ENCODE measurements at places on chromosomes 12 and 14. TPM values are rescaled to one million over a fixed set of nuclear protein-coding genes. Genes with fewer than 3 reads are reported as not detected.

GRCh38 chr14:28983279-28983678 lies 216.7 kb downstream of the FOXG1 start:
- DNase-seq: no peak

DNA sequence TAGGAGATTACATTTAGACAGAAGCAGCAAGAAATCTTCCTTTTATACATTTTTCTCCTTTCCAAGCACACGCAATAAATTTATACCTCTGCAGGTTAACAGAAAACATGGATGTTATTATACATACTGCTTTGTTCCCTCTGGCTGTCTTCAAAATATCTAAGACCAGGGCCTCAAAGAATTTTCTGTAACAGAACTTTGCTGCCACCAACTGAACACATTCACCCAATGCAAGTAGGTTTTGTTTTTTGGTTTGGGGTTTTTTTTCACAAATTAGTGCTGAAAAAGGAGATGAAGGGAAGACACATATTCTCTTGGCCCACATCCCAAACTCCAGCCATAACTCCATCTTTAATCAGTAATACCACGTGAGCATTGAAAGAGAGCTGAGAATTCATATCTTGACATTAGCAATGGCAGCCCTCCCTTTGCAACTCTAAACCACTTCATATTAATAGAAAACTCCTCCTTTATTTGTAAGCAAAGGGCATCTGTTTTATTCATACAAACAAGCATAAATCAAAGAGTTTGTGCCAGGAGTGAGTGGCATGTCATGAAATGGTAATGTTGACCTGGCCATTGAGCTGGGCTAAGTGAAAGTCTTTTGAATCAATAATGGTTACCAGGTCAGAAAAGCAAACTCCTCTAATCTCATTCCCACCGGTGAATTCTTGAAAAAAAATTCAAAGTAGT lies 150.8 kb upstream of the FSCB start:
- peak; percentile 44 for DNase-seq

GRCh38 chr14:99812892-99813291 lies 19.7 kb downstream of the EML1 start:
- DNase-seq: no peak

- no peak for DNase-seq
Observed at GRCh38 chr14:68226523-68226922, 406.9 kb downstream of the RAD51B start.

DNA sequence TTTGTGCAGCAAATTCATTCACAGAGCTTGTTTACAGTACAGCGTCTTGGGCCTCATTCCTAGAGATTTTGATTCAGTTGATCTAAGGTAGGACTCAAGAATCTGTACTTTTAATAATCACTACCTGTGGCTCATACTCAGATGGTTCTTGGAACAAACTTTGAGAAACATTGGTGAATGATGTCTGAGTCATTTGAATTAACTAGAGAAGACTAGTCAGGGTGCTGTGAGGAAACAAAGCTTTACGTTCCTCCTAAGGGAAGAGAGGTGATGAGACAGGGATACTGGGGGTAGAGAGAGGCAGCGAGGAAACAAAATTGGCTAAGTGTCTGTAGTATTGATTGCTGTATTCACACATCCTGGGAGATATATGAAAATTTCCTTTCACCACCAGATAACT lies 109.4 kb downstream of the SLC15A5 start:
- no peak for DNase-seq

DNA sequence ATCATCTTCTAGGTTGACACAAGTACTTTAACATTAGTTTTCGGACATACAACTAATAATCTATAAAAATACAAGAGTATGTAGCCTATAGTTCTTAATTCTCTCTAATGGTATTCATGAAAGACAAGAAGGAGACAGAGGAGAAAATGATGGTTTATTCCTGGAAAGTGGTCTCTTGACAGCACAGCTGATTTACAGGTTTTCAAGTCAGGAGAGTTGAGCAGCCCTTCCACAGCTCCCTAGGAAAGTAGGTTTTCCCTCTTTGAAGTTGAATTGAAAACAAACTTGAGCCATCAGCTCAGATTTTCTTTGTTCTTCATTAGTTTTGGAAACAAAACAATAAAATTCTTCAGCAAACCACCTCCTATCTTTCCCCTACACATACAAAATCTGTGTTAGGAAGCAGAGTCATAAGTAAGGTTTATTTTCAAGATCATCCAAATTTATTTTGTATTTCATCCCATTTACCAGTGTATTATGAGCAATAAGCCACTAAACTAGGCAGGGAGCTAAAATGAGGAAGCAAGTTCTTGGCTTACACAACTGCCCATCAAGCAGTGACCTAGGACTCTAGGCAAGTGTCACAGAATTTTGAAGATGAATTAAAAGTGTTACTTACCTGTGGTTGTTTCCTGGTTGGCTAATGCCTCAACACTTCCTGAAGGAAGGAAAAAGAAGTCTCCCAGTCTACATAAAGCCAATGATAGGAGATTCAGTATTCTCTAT lies 357.0 kb downstream of the BCAT1 start:
- no peak for DNase-seq

GRCh38 chr12:116804051-116804450 lies 65.9 kb downstream of the RNFT2 start:
- no peak for DNase-seq

DNA sequence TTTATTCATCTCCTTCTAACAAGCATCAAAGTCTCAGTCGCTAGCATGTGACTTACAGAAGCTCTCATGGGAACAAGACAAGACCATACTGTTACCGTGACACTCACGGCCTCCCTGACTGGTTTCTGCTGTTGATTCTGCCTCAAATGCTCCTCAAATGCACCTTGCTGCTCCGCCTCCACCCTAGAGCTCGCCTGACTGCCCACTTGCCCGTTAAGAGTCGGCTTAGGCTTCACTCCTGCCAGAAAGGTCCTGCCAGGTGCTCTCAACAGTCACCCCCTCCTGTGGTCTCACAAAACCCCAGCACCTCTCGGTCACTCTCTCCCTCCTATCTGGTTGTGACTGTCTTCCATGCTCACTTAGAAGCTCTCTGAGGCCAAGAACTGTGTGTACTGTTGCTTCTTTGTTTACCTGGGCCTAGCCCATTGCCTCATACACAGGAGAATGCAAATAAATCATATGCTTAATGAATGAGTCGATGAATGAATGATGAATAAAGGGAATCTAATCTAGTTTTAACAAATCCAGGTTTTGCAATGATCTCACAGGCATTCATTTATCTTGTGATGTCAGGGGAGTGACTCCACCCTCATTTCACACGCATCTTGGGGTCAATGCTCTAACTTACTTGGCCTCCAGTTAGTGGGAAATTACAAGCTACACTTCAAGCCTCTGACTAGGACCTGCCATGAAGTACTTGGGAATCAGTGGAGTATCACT lies 41.3 kb downstream of the SSH1 start:
- no peak for DNase-seq

DNA sequence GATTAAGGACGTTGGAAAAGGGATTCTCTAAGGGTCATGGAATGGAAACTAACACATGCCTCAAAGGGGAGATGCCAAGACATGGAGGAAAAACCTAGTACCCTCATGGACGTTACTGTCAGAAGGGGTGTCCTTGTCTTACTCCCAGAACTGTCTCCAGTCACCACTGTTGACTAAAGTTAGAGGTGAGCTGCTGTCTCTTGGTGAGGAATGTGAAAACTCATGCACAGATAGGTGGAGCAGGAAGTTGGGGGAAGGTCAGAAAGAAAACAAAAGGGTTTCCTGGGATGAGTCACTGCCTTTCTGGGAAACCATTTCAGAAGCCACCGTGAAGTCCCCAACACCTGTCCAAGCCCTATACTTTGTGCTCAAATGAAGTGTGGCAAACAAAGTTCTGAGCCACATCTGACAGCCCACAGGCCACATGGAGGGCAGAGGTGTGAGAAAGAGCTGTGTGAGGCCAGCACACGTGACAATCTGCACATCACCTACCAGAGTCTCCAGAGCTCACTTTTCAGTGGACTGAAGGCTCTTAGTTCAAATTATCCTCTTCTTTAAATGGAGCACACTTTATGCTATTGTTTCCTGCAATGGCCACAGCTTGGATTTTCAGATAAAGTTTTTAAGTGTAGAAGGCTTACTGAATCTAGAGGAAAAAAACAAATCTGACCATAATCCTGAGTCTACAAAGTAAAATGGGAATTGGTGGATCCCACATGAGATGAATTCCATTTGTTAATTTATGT lies 92.9 kb upstream of the EGLN3 start:
- peak; percentile 65 for DNase-seq

DNA sequence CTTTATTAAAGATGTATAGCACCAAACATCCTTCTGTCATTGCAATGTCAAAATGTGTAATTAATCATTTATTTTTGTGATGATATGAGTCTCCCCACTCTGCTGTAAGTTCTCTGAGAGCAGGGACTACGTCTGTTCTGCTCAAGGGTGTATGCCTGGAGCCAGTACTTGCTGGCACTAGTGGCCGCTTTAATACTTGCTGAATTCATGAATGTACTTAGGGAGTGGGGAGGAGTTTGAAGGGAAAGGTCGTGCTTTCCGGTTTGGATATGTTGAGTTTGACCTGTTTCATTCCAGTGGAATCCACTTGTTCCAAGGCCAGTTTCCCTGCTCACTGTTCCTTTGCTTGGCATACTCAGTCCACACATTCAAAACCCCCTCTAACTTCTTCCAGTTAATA lies 1.9 kb upstream of the DCAF5 start:
- DNase-seq: peak; percentile 49

DNA sequence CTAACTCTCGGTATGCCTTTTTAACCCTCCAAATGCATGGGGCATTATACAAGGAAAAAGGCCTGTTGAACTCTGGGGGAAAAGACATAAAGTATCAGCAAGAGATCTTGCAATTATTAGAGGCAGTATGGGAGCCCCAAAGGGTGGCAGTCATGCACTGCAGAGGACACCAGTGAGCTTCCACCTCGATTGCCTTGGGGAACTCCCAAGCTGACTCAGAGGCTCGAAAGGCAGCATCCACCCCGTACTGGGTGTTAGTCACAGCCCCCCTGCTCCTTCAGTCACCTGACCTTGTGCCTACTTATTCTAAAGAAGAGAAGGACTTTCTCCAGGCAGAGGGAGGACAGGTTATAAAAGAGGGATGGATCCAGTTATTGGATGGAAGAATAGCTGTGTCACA lies 781.4 kb upstream of the TMEM132C start:
- peak; percentile 63 for DNase-seq

DNA sequence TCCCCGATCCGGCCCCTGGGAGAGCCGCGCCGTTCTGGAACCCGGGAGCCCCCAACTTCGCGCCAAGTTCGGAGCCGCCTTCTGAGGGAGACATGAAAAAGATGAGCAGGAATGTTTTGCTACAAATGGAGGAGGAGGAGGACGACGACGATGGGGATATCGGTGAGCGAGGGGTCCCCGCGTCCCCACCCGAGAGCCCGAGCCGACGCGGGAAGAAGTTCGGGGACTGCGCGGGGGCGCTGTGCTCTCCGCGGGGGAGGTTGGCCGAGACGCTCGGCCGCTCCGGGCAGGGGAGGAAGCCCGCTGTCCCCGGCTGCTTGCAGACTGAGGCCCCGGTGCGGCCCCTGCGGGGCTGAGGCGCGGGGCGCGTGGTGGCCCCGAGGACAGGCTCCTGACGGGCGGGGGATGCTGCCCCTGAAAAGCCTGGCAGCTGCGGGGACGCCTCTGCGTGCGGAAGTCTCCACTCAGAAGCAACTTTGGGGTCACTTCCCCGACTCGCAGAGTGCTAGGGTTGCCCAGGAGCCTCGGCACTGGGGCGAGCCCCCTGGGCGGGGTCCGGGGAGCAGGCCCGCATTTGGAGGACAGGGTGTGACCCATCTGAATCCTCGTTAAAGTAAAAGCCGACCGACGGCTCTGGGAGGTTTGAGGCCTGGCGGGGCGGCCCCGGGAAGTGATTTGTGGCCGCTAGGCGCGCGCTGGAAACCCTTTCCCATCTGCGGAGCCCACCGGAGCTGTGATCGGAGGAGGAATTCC lies 511 bp downstream of the ANO6 start:
- DNase-seq: peak; percentile 90

- DNase-seq: no peak
Observed at GRCh38 chr12:29314416-29314815, 66.6 kb downstream of the ERGIC2 start.

DNA sequence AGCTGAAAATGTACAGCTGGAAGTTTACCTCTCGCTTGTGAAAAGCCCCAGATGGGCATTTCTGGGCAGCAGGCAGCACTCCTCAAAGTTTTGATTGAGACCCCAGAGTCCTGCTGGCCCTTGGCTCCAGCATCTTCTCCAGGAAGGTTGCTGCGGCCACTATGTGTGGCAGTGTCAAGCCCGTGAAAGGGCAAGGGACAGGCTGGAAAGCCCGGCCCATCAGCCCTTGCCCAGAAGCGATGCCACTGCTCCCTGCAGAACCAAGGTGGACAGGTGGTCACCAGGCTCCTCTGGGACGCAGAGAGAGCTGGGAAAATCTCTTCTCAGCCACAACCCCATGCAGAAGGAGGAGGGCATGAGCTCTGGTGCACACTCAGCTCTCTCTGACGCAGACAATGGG lies 73.5 kb upstream of the BCL11B start:
- DNase-seq: no peak

- no peak for DNase-seq
Observed at GRCh38 chr12:47282206-47282605, 202.4 kb upstream of the AMIGO2 start.

DNA sequence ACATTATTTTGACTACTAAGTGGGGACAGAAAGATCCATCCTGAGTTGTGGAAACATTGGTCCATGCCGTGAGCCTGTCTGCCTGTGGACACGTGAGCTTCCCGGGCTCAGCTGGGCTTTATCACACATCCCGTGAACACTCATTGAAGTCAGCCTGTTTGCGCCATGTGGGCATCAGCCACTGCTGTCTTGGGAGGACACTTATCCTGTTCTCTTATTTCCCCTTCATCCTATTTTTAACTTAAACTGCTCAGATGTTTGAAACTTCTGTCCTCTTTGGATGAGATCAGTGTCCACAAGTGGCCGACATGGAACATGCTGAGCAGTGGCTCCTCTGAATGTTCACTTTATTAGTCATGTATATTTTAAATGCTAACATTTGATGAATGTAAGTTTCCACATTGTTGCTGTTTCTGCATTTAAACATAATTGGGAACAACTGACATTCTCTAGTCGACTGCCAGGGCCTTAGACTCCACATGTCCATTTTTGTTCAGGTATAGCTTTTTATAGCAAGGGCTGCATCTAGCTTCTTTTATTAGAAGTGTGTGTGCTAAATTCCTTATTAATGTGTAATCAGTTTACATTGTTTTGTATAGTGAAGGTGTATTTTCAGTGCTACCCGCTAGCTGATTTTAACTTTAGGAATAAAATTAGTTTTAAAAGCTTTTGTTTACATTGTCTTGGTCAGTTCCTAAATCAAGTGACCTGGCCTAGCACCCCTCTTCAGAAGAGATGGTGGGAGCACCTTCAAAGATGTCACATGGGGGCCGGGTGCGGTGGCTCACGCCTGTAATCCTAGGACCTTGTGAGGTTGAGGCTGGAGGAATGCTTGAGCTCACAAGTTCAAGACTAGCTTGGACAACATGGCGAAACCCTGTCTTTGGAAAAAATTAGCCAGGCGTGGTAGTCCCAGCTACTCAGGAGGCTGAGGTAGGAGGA lies 24.0 kb downstream of the RNF34 start:
- DNase-seq: no peak

Gene SLC11A2
- 99.1 TPM for total RNA-seq

Gene EML5
- 2.1 TPM for total RNA-seq

Gene TAS2R8
- not detected for total RNA-seq

Gene ACSM4
- total RNA-seq: 13.9 TPM

Gene SHMT2
- total RNA-seq: 143 TPM

Gene ANKRD33
- total RNA-seq: 0.46 TPM
